ENCODE measurements at places on chromosomes 7 and 10.

DNA sequence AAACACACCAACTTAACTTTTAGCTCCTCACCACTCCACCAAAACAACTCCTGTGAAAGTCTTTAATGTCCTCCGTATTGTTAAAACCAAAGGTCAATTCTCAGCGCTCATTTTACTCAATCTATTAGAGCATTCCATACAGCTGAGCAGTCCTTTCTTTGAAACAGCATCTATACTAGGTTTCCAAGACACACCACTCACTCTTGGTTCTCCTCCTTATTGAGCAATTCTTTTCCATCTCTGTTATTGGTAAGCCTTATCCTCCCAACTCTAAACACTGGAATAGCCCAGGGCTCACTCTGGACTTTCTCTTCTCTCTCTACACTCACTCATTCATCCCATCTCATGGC is 34.9 kb downstream of the COA1 start:
- no peak for DNase-seq

- no peak for DNase-seq
Observed at GRCh38 chr7:152667958-152668357, 8.0 kb downstream of the XRCC2 start.

DNA sequence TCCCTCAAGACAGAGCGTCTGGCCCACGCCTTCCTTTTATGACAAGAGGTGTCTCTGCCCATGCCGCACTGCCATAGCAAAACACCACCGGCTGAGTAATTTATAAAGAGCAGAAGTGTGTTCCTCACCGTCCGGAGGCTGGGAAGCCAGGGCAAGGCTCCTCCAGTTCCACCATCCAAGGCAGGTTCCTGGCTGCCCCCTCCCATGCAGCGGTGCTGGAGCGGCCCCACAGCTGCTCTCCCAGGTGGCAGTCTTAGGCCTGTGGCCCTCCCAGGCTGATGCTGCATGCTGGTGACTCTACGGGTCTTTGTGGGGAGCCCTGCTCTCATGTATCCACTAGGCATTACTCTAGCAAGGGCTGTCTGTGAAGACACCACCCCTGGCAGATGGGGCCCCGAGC is 113.1 kb downstream of the TCERG1L start:
- DNase-seq, result no peak

- no peak for DNase-seq
Observed at GRCh38 chr10:74890460-74890859, 64.1 kb downstream of the KAT6B start.

DNA sequence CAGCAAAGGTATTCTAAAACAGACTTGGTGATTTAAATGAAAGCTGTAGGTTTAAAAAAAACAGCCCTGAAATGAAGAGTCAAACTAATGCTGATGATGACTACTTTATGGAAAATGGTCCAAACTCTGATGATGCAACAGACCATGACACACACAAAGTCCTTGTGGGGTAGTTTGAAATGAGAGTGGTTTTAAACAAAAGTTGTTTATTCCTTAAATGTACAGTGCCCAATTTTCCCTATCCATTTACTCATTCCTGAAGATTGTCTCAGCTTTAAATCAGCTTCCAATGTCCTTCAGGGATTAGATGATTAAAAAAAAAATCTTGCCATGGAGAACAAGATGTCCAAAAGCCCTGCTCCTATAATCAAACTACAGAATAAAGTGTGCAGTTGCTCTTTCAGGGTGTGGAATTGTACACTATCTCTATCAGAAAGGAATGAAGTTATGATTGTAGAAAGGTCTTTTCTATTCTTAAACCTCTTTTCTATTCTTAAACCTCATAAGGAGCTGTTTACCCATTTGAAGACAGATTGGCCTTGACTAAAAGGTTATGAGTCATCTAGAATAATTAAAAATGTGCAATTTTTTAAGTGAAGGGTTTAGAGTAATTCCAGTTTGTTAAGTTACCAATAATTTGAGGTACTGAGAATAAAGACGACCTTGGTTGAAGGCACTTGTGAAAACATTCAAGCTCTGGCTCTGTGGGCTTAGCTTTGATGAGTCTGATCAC is 70.2 kb upstream of the ITGA8 start:
- no peak for DNase-seq

GRCh38 chr7:56046721-56047445 is 4.4 kb downstream of the PSPH start:
- DNase-seq, result no peak

Measured in stimulated activated CD4-positive, alpha-beta T cell treated with anti-CD3 and anti-CD28 coated beads, Interleukin-1b, Interleukin-23, amount 100 ng/mL, for 1 hour (primary cell).